Activated CD8-positive, alpha-beta memory T cell treated with anti-CD3 and anti-CD28 coated beads for 1 hour (primary cell): ENCODE measurements at places on chromosomes 12 and 14.

DNA sequence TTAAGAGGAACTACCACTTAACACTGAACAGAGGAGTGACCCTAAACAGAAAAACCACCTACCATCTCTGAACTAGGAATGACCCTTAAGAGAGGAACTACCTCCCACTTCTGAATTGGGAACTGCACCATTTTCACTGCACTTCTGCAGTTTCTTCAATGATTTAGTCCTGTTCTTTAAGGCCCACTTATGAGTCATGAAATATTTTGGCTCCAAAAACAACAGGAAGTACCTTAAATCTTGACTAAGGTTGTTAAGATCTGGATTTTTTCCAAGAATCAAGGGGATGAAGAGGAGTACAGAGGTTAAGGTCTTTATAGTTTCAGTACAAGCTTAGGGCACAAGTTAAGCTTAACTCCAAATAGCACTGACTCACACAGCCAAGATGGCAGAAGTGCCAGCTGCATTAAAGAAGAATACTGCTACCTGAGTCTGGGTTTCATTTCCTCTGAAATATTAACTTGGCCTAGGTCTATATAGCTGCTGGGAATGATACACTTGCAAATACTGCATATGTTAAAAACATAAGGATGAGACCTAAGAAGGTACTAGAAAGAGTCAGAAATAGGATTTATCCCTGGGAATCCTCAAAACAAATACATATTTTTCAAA, 4.2 kb downstream of the NPC2 start:
- no peak for DNase-seq

DNA sequence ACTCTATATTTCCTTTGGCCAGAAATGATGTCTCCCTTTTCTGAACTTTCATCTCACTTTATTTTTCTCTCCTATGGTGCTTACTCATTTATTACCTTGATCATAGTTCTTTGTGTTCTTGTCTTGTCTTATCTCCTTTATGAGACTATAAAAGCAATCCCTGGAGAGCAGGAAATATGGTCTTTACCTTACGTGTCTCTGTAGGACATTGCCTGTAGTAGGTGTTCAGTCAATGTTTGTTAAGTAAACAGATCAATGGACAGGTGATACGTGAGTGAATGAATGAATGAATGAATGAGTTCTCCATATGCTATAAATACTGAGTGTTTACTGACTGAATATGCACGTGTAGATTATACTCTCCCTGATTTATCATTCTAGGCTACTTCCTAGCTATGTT, 193.7 kb upstream of the HMGA2 start:
- DNase-seq = no peak

- no peak for DNase-seq
These were observed 2.6 kb downstream of the GRIP1 start for GRCh38 chr12:66676241-66676640.

GRCh38 chr14:88488897-88489296, 65.9 kb downstream of the PTPN21 start:
- no peak for DNase-seq

- DNase-seq = no peak
These were observed 1051.4 kb upstream of the ATXN7L3B start for GRCh38 chr12:73486256-73486655.
